Non-pigmented ciliary epithelial cell (primary cell): ENCODE measurements at places on chromosomes 1 and 21.

DNA sequence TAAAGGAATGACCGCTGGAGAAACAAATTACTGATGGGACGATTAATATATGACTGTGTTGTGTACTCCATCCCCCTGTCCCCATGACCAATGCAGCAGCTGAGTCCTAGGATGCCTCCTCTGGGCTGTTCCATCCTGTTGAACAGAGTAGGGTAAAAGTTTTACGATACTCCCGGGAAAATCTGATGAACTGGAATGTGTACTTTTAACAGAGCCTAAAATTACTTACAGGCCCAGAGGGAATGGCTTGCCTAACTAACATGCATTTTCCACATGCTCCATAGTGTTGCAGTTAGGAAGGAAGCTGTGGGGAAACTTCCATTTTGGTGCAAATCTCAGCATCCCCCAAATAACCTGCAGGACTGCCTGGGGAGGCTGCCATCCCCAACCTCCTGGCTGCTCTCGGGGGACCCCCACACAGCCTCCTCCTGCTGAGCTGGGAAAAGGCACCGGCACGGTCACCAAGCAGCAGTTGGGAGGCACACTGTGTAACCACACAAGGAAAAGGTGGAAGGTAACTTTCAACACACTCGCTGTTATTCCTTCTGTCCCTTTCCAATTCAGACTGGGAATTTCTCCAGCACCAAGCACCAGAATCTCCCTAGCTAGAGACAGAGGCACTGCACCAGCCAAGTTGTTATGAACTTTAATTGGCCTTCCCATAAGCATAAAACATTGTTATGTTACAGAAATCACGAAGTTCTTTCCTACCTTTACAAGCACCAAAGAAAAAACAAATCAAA is 97.2 kb downstream of the BCAR3 start:
- no peak for DNase-seq

GRCh38 chr1:52028328-52028727 is 5.3 kb downstream of the KTI12 start:
- no peak for DNase-seq

GRCh38 chr1:47572731-47573430 is 135.0 kb downstream of the FOXD2 start:
- no peak for DNase-seq

GRCh38 chr1:212754680-212755079 is 36.9 kb downstream of the NSL1 start:
- no peak for DNase-seq

DNA sequence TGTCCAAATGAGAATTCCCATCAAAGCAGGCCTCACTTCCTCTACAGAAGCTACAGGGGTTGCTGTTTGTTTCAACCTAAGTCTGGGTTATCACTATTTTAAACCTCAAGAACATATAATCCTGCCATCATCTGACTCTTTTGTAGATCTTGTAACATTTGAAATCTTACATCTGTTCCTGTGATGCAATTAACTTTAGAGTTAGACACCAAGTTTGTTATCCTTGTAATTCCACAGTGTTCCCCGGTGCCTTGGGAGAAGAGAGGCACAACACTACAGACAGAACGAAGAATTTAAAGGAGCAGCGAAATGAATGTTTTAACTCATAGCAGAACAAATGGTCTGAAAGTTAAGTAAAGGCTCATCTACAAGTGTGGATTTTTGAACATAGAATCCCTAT is 116.1 kb downstream of the UCHL5 start:
- no peak for DNase-seq

GRCh38 chr1:183633676-183634343 is 1.8 kb downstream of the ARPC5 start:
- DNase-seq, result peak; percentile 83

DNA sequence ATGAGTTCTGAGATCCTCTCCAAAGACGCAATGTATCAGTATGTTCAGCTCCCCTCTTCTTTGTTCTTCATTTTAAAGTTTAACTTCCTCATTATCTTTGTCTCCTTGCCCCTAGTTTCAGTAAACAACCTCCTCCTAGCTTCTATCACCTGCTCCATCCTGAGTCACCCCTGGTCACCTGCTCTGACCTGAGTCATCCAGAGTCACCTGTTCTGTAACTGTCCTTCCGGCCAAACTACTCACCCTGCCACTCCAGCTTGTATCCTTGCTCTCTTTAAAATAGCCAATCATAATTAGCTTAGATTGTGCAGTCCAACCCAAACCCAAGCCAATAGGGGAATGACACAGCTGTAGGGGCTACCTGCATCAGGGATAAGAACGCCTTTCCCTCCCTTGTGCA is 332.0 kb downstream of the OLFM3 start:
- DNase-seq, result no peak

DNA sequence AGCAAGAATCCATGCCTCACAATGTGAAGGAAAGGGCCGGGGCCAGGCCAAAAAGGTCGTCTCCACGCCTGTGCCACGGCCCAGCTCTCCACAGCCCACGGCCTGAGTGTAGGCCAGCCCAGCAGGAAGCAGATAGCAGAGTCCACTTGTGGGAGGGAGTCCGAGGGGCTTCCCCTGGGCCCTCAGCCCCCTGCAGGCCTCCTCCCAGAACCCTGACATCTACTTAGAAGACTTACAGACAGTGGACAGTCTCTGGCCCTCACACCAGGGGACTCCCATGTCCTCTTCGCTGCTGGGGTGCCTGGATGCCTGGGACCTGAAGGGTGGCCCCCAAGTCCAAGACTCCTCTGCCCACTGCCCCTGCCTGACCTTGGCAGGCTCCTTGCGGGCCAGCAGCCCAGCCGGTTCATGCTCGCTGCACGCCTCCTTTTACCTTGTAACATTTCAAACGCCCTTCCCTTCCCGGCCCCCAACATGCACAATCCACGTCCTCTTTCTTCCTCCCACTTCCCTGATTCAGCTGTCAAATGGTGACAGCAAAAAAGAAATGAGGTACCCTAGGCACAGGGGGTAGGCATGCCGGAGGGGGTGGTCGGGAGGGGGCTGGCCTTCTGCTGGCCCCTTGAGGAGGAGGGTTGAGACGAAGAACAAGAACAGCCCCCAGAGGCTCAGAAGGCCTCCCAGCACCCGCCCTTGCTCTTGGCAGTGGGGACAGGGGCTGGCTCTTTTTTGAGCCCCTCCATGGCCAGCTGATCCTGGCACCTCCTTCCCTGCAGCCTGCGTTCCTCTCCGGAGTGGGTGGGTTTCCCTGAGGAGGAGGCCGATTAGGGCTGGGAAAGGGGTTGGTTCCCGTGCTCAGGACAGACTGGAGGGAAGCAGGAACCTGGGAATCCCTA is 997 bp upstream of the PTPN7 start:
- no peak for DNase-seq

DNA sequence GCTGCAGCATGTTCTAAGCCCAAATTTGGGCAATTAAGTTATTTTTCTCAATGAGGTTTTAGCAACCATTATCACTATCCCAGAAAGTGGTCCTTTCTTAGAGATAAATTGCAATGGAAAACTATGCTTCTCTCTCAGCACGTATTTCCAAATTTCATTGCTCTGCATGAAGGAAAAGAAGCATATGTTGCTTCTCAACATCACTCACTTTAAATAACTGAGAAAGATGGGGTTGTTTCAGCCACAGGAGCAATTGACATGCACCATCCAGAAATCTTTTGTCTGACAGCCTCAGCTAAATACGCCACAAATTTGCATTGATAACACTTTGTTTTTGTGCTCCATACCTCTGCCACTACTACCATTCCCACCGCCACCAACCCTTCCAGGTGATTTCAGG is 157.6 kb upstream of the PKN2 start:
- DNase-seq, result no peak

DNA sequence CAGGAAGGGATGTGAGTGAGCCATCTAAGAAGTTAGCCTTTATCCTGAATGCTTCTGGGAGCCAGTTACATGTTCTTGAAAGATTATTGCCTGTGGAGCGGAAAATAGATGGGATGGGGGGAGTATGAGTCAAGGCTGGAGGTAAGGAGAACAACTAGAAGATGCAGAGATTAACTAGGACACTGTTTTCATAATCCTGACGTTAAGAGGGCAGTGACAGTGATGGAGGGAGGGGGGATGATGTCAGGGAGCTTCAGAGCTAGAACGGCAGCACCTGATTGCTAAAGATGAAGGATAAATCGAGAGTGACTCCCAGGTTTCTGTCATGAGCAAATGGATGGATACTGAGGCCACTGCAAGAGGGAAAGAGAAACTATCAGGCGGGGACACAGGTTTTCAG is 10.0 kb upstream of the RCSD1 start:
- no peak for DNase-seq

- no peak for DNase-seq
Observed at GRCh38 chr1:15727021-15727420, 9.0 kb upstream of the SLC25A34 start.

- no peak for DNase-seq
Observed at GRCh38 chr1:155179112-155180031, 5.7 kb downstream of the TRIM46 start.

DNA sequence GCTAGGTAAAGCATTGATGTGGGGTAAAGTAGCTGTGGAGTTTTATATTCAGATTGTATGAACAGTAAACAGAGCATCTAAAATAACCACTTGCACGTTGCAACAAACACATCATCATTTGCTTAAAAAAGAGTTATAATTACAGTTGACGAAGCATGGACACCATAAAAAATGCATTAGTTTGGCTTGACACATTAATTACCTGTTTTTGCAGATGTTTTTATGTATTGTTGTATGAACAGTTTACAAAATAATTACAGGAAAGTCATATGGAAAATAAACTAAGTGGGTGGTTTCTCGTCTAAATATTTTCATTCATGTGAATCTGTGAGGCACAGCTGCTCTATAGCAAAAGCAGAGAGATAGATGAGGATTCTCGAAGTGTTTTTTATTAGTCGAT is 108.3 kb downstream of the RPS6KC1 start:
- no peak for DNase-seq

GRCh38 chr1:90387805-90388204 is 329.3 kb downstream of the BARHL2 start:
- DNase-seq, result no peak

- no peak for DNase-seq
Observed at GRCh38 chr1:205983925-205984725, 19.1 kb downstream of the RAB7B start.

GRCh38 chr1:13554798-13555197 is 28.8 kb upstream of the PDPN start:
- DNase-seq, result no peak

- no peak for DNase-seq
Observed at GRCh38 chr1:86067626-86068025, 88.9 kb downstream of the COL24A1 start.

GRCh38 chr1:244860078-244860477 is 4.3 kb downstream of the HNRNPU start:
- DNase-seq, result no peak

- no peak for DNase-seq
Observed at GRCh38 chr1:167493372-167493771, 25.0 kb downstream of the CD247 start.

- no peak for DNase-seq
Observed at GRCh38 chr1:214452152-214452784, 99.1 kb downstream of the PTPN14 start.

DNA sequence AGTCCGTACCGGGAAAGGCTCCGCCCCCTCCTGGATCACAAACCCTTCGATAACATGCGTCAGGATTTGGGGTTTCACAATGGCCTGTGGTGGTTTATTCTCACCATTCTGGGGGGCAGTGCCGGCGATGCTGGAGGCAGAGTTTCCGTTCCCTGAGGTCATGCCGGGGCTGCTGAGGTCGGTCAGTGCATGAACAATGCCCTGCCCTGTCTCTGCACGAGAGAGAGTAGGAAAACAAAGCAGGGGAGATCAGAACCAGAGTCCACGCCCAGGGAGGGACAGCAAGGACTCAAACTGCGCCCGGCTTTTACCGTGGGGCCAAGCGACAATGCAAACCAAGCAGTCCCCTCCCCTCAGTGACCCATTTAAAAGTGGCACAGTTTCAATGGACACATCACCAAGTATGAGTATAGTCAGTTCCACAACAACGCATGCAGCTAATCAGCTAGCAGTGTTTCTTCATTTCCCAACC is 13.2 kb upstream of the A3GALT2 start:
- DNase-seq, result no peak

DNA sequence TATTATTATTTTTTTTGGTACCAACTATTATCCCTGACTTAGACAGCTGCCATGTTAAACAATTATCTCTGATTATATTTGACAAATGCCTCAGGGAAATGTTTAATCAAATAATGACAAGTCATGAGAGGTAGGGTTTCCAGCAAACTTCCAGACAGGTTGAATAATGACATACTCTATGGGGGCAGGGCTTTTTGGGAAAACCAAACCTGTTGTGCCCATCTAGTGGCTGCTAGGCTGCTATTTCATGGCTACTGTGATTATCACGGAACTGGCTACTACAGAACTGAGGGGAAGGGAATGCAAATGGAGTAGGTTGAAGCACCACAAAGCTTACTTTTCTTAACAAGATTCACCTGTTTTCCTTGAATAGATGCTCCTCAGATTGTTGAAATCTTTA is 77.6 kb downstream of the DUSP10 start:
- no peak for DNase-seq

DNA sequence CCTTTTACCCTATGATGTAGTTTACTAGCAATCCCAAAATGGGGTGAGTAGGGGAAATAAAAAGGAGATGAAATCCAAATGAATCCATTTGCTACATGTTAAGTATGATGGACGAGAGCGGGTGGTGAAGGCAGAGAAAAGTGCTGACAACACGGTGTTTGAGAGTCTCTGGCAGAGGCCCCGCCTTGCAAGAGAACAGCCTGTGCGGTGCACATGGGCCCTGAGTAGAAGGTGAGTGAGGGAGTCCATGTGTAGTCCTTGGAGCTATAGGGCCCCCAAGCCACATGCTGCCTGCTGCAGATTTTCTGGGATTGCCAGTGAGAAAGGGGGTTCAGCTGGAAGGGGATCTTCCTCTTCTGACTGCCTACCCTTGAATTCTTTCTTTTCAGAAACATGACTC is 177.1 kb downstream of the TNR start:
- DNase-seq, result no peak

DNA sequence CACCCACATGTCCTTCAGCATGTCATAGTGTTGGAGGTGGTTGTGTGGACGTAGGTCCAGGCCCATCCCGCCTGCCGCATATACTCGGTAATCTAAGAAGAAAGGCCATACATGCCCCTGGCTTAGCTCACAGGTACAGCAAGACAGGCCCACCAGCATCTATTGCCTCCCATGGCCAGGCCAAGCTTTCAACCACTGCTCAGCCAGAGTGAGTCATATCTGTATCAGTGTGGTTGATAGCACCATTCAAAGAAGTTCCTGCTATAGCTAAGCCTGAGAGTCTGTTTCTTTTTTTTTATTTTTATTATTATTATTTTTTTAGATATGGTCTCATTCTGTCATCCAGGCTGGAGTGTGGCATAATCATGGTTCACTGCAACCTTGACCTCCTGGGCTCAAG is 17.0 kb downstream of the KLHDC8A start:
- no peak for DNase-seq
